ENCODE measurements at places on chromosomes 4 and X. TPM values are rescaled to one million over a fixed set of nuclear protein-coding genes. Genes with fewer than 3 reads are reported as not detected.

The NIPAL1 gene
- total RNA-seq, result not detected

DNA sequence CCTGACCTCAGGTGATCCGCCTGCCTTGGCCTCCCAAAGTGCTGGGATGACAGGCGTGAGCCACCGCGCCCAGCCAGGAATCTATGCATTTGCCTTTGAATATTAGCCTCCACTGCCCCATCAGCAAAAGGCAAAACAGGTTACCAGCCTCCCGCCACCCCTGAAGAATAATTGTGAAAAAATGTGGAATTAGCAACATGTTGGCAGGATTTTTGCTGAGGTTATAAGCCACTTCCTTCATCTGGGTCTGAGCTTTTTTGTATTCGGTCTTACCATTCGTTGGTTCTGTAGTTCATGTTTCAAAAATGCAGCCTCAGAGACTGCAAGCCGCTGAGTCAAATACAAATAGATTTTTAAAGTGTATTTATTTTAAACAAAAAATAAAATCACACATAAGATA lies 44.2 kb upstream of the SHOX start:
- no peak for DNase-seq

DNA sequence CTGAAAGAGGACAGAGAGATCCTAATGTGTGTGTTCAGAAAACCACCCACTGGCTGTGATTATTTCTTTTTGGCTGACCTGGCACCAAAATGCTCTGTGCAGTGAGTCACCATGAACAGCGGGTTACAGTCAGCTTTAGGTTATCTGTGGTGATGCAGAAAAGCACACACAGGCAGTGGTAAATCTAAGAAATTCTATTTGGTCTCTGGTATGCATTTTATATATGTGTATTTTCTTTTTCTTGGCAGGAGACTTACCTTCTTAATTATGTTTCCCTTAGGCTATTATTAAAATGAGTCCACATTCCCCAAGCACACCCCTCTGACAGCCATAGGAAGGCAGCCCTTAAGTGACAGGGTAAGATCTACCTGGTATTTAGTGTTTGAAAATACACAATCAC lies 79.1 kb upstream of the TFDP3 start:
- DNase-seq, result no peak

The TMEM156 gene
- 16.8 TPM for total RNA-seq

DNA sequence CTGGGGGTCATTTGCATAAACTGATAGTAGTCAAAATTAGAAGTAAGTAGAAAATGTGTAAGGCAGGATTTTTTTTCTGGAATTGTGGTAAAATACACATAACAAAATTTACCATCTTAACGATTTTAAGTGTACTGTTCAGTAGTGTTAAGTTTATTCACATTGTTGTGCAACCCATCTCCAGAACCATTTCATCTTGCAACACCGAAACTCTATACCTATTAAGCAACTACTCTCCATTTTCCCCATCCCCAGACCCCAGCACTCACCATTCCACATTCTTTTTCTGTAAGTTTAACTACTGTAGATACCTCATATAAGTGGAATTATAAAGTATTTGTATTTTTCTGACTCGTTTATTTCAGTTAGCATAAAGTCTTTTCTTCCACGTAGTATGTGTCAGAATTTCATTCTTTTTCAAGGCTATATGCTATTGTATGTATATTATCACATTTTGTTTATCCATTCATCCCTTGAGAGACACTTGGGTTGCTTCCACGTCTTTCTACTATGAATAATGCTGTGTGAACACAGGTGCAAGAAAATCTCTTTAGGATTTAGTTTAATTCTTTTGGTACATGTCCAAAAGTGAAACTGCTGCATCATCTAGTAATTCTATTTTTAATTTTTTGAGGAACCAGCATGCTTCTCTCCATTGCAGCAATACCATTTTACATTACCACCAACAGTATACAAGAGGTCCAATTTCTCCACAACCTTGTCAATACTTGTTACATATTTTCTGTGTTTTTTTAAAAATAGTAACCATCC lies 39.1 kb upstream of the NSUN7 start:
- DNase-seq, result no peak

The MBNL3 gene
- 55.3 TPM for total RNA-seq

- DNase-seq, result no peak
Observed at GRCh38 chr4:25437926-25438325, 60.9 kb downstream of the ANAPC4 start.

GRCh38 chr4:175339100-175339707 lies 421.0 kb downstream of the ADAM29 start:
- no peak for DNase-seq

The PNCK gene
- total RNA-seq, result 0.66 TPM

The NHSL2 gene
- 30.8 TPM for total RNA-seq

DNA sequence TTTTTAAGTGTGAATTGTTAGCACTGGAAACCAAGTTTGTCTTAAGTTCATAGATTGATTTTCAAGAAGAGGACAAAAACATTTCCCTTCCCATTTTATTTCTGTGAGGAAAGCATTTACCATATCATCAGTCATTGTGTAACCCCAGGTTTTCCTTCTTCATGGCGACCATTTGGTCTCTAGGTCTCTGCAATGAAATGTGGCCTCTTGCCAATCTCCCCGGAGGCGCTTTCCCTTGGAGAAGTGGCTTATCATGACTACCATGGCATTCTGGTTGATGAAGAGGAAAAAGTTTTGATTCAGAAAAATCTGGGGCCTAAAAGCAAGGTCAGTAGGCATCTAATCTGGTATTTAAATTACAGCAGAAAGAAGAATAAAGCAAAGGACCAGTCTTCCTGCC lies 54.4 kb downstream of the ADD1 start:
- DNase-seq, result no peak

GRCh38 chrX:21806691-21807090 lies 32.7 kb upstream of the MBTPS2 start:
- DNase-seq, result no peak

- DNase-seq, result no peak
Observed at GRCh38 chrX:21656587-21657317, 1.4 kb downstream of the KLHL34 start.

DNA sequence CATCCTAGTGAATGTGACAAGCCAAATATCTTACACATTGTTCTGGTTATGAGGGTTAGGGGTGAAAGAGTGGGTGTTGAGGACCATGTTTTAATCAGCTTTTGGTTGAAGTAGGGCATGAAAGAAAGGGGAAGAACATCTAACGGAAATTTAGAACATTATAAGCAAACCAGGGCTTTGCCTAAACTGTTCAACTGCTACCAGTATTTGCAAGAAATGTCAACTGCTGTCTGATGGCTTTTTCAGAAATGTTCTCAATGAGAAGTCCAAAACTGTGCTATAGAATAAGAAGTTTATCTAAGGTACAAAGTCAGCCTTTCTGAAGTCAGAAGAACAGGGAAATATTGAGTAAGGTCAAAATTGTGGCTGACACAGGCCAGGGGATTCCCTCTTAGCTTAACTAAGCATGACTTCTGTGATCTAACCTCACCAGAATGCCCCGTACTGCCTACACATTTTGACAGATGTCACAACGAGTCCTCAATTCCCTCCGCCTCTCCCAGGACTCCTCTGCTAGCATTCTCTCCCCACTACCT lies 67.1 kb downstream of the DTHD1 start:
- no peak for DNase-seq

DNA sequence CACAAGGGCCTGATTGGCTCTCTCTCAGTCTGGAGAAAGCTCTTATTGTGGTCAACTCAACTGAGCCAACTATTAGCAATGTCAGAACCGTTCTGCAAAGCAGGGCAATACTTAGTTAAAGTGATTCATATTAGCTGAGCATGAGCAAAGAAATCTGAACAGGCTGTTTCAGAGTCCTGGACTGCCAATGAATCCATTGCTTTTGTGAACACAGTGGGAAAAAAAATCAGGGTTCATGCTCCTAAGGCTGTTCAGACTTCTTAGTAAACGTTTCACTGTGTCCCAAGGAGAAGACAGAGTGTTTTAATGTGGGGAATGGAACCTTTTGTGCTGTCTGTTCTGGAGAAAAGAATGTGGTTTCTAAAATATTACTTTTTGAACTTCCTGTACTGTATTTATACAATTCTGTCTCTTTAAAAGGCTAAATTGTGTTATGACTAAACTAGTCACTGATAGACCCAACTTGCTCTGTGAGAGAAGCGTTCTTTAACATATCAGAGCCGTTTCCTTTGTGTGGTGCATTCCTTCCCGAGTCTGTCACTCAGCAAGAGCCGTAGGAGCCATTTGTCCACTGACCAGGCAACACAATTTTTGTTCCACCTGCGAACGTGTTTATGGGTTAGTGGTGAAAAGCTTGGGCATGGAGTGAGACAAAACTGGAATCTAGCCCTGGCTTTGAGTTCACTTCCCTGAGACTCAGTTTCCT lies 366.1 kb downstream of the FBXO8 start:
- DNase-seq, result no peak

The IL2RG gene
- 577 TPM for total RNA-seq

The SYN1 gene
- not detected for total RNA-seq

GRCh38 chrX:1105671-1106419 lies 106.6 kb downstream of the CRLF2 start:
- no peak for DNase-seq

The TEX13B gene
- not detected for total RNA-seq

- no peak for DNase-seq
Observed at GRCh38 chr4:145406970-145407369, 74.7 kb upstream of the SMAD1 start.

DNA sequence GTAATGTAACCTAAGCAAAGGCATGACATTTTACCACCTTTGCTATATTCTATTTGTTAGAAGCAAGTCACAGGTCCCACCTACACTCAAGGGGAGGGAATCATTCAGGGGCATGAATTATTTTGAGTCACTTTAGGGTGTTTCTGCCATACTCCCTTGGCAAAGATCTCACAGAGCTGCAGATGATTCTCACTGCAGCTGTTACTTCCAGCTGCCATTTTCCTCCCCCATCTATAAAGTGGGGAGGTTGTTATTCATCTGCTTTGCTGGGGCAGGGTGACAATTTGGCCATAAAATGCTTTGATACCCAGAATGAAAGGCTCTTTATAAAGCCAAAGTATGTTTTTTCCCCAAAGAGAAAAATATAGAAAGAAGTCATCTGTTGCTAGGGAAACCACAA lies 136.5 kb upstream of the SMIM31 start:
- no peak for DNase-seq

DNA sequence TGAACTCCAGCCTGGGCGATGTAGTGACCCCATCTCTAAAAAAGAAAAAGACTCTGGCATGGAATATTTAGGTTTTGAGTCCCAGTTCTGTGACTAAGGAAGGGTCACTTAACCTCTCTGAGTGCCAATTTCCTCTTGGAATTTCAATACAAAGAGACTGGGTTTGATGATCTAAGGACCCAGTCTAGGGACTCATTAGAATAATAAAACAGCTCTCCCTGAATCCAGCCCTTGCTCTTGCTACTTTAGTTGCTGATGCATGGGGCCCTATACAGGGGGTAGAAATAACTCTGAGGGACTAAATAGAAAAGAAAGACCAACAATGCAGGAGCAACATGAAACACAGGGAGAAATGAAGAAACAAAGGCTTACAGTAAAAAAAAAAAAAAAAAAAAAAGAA lies 12.6 kb downstream of the C4orf54 start:
- no peak for DNase-seq

The CT45A6 gene
- not detected for total RNA-seq

The GRIA2 gene
- total RNA-seq, result not detected

The USP9X gene
- total RNA-seq, result 81.9 TPM

DNA sequence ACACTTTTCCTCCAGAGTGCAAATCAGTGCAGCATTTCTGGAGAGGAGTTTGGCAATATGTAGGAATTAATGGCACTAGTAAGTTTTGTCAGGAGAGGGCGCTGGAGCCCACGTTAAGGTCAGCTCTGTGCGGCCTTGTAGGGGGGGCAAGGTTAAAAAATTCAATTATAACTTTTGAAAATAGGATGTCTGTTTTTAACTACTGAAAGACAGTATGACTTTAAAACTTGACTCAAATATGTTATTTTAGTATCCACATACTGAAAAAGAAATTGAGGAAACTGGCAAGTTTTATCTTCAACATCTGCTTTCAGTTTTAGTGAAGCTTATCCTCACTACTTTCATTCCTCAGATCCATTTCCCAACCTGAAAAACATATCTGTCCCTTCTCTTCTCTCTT lies 30.9 kb upstream of the HSD17B13 start:
- DNase-seq, result no peak

The CXCL1 gene
- total RNA-seq, result not detected

- DNase-seq, result no peak
Observed at GRCh38 chr4:118983293-118983692, 94.6 kb downstream of the SYNPO2 start.

GRCh38 chr4:38005637-38006036 lies 45.4 kb downstream of the PTTG2 start:
- DNase-seq, result no peak

DNA sequence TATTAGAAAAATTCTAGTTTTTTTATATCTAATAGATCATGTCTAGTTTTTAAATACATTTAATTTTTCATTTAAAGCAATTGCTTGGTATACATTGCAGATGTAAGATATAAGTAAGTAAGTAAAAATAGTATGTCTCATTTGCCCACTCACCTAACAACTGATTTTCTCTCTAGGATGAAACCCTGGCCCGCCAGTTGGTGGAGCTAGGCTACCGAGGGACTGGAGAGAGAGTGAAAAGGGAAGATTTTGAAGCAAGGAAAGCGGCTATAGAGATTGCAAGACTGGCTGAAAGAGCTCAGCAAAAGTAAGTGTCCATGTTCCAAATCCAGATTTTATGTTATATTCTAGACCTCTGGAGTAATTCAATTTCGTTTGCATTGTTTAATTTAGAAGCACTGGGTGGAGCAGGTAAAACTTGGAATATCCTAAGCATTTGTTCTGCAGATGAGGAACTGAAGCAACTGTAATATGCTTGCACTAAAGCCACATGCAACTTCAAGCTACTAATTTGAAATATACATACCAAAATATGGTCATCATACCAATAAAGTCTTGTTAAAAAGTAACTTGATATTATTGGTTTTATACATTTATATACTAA lies 27.1 kb downstream of the CFAP299 start:
- no peak for DNase-seq

The TMPRSS11F gene
- not detected for total RNA-seq

DNA sequence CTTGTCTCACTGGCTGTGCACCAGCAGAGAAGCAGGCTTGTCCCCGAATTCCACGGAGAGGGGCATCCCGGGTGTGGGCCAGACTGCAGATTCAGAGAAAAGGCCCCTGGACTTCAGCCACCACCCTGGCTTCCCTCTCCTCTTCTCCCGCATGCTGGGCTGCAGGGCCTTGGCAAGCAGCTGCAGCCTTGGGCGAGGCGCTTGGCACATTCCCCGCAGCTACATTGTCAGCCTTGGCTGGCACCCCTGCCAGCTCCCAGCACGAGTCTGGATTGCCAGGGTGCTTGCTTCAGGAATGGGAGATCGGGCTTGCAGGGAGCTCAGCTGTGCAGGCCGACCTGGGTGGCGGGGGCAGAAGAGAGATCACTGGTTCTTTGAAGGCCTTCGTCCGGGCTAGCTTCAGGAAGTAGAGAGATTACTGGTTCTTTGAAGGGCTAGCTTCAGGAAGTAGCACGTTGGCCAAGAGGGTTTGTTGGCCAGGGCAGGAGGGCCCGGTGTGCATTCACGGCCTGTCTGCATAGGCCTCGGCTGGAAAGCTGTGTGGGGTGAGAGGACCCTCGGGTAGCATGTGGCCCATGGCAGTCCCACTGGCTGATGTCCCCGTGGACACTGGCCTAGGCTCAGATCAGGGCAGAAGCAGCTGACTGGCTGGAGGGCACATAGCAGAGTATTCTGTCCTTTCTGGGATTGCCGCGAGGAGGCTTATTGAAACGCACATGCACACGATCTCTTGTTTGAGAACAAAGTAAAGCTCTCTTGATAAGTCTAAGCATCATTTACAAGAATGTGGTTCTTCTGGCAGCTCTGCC lies 2.7 kb downstream of the ABCD1 start:
- DNase-seq, result no peak

- no peak for DNase-seq
Observed at GRCh38 chr4:33283818-33284217, 2563.6 kb downstream of the PCDH7 start.

GRCh38 chrX:15204130-15204751 lies 65.6 kb downstream of the ASB9 start:
- peak; percentile 1 for DNase-seq

Measured in natural killer cell (primary cell).